ENCODE measurements at places on chromosomes 3 and 15.

DNA sequence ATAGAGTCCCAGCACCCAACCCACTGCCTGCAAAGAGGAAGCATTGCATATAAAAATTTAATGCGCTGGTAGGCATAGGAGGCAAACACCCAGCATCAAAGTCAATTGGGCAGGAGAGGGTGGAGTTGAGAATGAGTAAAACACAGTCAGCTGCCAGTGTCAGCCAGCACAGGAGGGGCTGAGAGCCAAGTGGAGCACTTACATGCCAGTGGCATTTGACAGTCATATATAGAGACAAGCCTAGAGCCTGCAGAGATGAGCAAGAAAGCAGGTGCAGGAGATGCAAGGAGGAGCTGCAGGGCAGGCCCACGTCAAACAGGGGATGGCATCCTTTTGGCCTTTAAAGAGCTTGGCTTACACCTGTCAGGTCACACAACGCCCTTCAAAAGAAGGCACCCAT lies 27.6 kb upstream of the ZFAND6 start:
- no peak for DNase-seq

DNA sequence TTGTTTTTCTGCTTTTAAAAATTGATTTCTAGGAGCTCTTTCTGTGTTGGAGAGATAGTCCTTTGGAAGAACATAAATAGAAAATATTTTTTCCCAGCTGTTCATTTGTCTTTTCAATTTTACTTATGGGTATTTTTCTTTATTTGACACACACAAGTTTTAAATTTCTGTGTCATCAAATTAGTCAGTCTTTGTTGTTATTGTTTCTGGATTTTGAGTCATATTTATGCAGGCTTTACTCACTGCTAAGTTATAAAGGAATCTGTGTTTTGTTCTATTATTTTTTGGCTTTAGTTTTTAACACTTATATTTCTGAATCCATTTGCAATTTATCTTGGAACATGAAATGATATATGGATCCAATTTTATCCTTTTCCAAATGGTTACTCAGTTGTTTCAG lies 5.9 kb upstream of the GHSR start:
- no peak for DNase-seq

DNA sequence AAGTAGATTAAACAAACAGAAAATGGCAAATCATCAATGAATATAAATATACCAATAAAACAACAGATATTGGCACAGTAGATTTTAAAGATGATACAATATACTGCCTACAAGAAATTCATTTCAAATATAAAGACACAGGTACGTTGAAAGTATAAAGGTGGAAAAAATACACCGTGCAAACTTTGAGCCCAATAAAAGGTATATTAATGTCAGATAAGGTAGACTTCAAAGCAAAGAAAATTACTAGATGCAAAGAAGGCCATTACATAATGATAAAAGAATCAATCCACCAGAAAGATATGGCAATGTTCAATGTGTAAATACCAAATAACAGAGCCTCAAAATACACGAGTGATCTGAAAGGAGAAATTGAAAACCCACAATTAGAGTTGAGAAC lies 34.3 kb upstream of the VIPR1 start:
- DNase-seq, result no peak

- no peak for DNase-seq
These were observed 37.9 kb downstream of the PARP15 start for GRCh38 chr3:122615303-122615702.

GRCh38 chr3:102299125-102299877 lies 135.5 kb upstream of the ZPLD1 start:
- no peak for DNase-seq

DNA sequence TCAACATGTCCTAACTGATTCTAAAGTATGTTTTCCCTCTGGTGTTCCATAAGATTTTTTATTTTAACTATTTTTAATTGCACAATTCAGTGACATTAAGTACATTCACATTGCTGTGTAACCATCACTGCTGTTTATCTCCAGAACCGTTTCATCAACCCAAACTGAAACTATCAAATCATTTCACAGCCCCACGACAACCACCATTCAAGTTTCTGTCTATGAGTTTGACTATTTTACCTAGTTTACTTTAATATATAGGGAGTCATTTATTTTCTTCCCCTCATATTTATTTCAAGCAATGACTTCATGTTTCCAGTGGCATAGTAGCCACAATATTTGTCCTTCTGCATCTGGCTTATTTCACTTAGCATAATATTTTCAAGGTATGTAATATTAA lies 8.4 kb downstream of the RTP1 start:
- no peak for DNase-seq

DNA sequence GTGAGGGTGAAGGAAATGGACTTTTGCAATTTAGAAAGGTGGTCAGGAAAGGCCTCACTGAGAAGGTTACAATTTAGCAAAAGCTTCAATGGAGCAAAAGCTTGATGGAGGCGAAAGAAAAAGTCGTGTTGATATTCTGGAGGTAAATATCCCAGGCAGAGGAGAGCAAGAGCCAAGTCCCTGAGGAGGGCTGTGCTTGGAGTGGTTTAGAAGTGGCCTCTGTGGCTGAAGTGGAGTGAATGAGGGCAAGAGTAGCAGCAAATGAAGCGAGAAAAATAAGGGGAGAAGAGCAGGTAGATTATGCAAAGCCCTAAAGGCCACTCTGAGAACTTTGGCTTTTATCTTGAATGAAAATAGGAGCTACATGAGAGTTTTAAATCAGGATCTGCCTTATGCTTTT lies 54.1 kb downstream of the GUCA1C start:
- no peak for DNase-seq

Data from KBM-7 (cell line).